GM23338 (cell line): ENCODE measurements at places on chromosomes 3 and 15. TPM values are rescaled to one million over a fixed set of nuclear protein-coding genes. Genes with fewer than 3 reads are reported as not detected.

The RAD51 gene
- total RNA-seq: 19.4 and 20.3 TPM in 2 replicates

The CNTN6 gene
- not detected in 2 replicates for total RNA-seq

The PRR20G gene
- not detected in 2 replicates for total RNA-seq

The TTLL13 gene
- total RNA-seq: not detected in 2 replicates

The FSD2 gene
- 0.08 TPM in 1 of 2 replicates, not detected in the other for total RNA-seq

The FBXO40 gene
- 0.03 and 0.23 TPM in 2 replicates for total RNA-seq

The LIPH gene
- total RNA-seq: 0.03 and 0.16 TPM in 2 replicates

The OR5H15 gene
- total RNA-seq: not detected in 2 replicates

The ASTE1 gene
- 4.8 and 8.9 TPM in 2 replicates for total RNA-seq

GRCh38 chr3:32106929-32107362 lies 526 bp downstream of the GPD1L start:
- peak; percentile 32 for DNase-seq

GRCh38 chr15:33159726-33160453 lies 34.6 kb downstream of the FMN1 start:
- DNase-seq: peak; percentile 5

- DNase-seq: no peak
Measured at GRCh38 chr3:140655678-140656077, 22.2 kb upstream of the TRIM42 start.

DNA sequence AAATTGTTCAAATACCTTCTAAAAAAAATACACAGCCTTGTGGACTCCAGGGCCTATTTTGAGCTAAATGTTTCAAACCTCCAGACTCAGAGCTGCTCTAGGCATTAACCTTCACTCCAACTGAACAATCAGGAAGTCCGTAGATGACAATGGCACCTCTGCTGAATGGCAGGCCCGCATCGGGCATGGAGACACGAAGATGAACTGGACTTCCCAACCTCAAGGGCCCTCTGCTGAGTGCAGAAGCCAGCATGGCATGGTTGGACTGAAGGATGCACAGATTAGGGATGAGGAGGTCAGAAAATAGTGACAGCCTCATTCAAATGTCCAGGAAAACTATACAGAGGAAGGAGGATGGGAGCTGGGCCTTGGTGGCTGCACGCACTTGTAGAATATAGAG lies 2.2 kb downstream of the FAM174B start:
- no peak for DNase-seq

DNA sequence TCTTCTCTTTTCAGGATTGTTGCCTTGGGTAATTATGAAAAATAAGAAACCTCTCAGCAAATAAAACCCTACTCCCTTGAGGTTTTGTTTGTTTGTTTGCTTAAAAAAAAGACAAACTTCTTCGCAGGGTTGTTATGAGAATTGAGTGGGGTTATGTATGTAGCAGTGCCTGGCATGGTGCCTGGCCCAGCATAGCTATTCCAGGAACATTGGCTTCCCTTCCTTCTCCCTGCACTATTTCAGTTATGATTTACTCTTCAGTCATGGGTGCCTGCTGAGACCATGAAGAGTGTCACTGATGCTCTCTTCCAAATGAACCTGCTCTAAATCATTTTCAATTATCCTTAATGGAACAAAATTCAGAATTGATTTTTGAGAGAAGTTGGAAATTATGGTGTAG lies 283.5 kb upstream of the ROPN1 start:
- DNase-seq: no peak

- no peak for DNase-seq
Measured at GRCh38 chr3:23341147-23341838, 138.2 kb downstream of the UBE2E2 start.

- no peak for DNase-seq
Measured at GRCh38 chr3:11080492-11080891, 73.8 kb upstream of the HRH1 start.

- no peak for DNase-seq
Measured at GRCh38 chr15:101029971-101030661, 111.0 kb downstream of the LRRK1 start.

GRCh38 chr3:45134758-45135521 lies 11.2 kb downstream of the CDCP1 start:
- DNase-seq: no peak

- DNase-seq: no peak
Measured at GRCh38 chr3:63096248-63097058, 181.7 kb upstream of the SYNPR start.

GRCh38 chr3:191235331-191236314 lies 36.6 kb downstream of the OSTN start:
- no peak for DNase-seq

DNA sequence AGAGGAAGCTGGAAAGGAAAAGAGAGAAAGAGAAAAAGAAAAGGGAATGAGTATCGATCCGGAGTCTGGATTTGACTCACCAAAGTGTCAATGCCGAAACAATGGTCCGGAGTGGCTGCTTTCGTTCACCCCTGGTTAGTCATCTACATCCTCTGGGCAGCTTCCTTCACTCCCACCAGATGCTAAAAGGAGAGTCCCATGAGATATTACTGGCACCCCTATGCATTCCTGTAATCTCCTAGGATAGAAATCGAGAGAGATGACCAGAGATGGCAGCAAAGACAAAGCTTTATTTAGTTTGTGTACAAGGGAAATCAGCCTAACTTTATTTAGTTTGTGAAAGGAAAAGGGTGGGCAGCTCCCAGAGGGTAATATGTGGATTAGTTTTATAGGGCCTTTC lies 622.2 kb downstream of the ZPLD1 start:
- no peak for DNase-seq

- DNase-seq: no peak
Measured at GRCh38 chr3:48306290-48306689, 27.2 kb downstream of the SPINK8 start.

GRCh38 chr3:191901741-191902140 lies 440.8 kb downstream of the PYDC2 start:
- DNase-seq: no peak

- no peak for DNase-seq
Measured at GRCh38 chr3:189236352-189236751, 64.6 kb downstream of the TPRG1 start.

DNA sequence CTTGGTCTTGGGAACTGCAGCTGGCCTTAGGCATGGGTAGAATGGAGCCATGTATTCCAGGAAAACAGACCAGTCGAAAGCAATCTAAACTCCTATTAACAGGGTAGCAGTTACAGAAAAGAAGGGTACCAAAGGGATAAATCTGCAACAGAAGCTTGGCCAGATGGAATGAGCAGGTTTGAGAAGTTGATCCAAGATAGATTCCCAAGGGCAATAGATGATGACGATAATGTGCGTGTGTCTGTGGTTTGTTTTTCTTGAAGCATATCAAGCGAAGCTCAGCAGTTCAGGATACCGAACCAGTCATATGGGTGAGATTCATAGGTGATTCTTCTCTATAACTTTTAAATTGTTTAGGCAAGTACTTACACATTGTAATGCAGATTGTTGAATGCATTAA lies 203.8 kb upstream of the SEMA6D start:
- DNase-seq: no peak

- no peak for DNase-seq
Measured at GRCh38 chr3:161187046-161187445, 34.1 kb upstream of the NMD3 start.

- DNase-seq: no peak
Measured at GRCh38 chr3:63910891-63911290, 1.3 kb downstream of the SCAANT1 start.

DNA sequence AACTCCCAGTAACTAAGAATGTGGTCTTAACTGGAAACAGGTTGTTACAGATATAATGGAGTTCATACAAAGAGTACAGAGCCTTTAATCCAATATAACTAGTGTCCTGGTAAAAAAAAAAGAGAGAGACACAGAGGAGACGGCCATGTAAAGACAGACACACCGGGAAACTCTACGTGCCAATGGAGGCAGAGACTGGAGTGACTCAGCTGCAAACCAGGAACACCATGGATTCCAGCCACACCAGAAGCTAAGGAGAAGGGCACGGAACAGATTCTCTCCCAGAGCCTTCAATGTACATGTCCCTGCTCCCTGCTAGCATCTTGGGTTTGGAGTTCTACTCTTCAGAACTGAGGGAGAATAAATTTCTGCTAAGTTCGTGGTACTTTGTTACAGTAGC lies 4.5 kb downstream of the RNF168 start:
- no peak for DNase-seq

- DNase-seq: no peak
Measured at GRCh38 chr15:46297766-46298165, 662.9 kb downstream of the SQOR start.

GRCh38 chr15:75335705-75336355 lies at the start of gene COMMD4:
Gene COMMD4, plus strand, starts transcription at chr15:75336063. Its CDS starts 27 bp downstream, at chr15:75336090.
- DNase-seq: peak; percentile 99

DNA sequence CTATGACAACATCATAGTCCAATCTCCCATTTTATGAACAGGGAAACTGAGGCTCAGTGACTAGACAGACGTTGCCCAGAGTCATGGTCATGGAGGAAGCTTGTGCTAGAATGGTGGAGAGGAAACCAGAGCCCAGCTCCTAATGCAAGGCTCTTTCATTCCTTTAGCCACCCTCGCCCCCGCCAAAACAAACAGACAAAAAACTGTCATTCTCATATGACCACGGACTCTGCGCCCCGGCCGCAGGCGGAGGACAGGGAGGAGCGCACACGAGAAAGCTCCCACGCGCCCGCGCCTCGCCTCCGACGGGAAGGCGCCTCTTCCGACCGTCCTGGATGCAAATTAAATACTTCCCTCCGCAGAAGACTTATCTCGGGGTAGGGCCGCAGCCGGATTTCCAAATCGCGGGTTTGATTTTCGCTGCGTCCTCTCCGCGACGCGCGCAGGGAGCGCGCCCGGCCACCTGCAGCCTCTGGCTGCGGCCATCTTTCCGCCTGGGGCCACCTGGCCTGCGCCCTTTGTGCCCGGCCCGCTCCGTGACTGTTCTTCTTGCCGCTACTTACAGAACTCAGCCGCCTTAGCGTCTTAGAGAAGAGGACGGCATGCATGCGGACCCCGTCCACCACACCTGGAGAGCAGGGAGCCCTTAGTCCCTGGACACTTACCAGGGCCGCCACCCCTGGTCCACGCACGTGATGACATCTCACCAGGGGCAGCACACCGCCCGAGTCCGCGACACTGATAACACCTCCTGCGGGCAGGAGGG lies 670 bp upstream of the ATP13A3 start:
- peak; percentile 77 for DNase-seq

DNA sequence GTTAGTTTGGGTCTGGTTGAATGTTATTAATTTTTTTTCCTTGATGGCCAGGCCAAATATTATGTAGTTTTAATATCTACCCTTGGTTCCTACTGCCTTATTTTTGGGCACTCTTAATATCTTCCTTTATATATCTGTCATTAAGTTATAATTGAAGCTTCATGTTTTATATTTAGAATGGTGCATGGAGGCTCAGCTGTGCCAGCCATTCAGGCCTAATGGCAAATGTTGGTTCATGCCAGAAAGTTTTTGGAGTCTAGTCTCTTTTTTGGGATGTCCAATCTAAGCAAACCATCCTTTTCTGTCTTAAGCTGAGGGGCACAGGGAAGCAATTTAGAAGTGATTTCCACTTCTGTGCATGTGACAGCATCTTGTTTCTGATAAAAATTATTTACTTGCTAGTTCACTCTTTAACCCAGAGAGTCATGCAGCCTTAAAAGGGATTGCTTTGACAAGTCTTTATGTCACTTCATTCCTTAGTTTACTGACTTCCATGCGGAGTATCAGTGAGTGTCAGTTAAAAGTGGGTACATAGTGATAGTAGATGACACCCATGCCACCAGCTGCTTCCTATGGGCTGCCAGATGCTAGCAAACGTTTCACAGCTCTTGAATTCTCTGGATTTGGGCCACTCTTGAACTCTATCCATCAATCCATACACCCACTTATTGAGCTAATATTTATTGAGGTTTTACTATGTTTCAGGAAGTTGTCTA lies 33.0 kb downstream of the MITF start:
- DNase-seq: no peak

GRCh38 chr3:19775765-19776164 lies 158.3 kb downstream of the EFHB start:
- peak; percentile 40 for DNase-seq

- no peak for DNase-seq
Measured at GRCh38 chr3:157311633-157312375, 124.8 kb upstream of the PTX3 start.

- no peak for DNase-seq
Measured at GRCh38 chr15:31208817-31209216, 107.3 kb upstream of the TRPM1 start.

- DNase-seq: no peak
Measured at GRCh38 chr3:94065819-94066480, 3.1 kb downstream of the NSUN3 start.

- DNase-seq: peak; percentile 92
Measured at GRCh38 chr3:118628704-118629341, 405.8 kb downstream of the IGSF11 start.

DNA sequence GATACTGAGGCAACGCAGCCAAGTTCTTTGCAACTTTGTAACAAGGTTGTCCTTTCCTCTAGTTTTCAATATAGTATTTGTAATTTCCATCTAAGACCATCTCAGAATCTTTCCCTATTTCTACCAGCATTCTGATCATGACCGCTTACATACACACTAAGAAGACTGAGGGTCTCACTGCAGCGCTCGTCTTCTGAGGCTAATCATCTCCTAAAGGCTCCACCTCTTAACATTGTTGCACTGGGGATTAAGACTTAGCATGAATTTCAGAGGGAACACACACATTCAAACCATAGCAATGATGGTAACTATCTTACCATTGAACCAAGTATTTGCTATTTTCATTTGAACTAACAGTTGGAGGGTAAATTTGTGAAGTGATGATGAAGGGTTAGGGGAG lies 463.3 kb upstream of the CCDC54 start:
- DNase-seq: peak; percentile 7
